ENCODE measurements at places on chromosomes 2 and 18.

- no peak for DNase-seq
Measured at GRCh38 chr18:3867864-3868311, 417.9 kb downstream of the TGIF1 start.

DNA sequence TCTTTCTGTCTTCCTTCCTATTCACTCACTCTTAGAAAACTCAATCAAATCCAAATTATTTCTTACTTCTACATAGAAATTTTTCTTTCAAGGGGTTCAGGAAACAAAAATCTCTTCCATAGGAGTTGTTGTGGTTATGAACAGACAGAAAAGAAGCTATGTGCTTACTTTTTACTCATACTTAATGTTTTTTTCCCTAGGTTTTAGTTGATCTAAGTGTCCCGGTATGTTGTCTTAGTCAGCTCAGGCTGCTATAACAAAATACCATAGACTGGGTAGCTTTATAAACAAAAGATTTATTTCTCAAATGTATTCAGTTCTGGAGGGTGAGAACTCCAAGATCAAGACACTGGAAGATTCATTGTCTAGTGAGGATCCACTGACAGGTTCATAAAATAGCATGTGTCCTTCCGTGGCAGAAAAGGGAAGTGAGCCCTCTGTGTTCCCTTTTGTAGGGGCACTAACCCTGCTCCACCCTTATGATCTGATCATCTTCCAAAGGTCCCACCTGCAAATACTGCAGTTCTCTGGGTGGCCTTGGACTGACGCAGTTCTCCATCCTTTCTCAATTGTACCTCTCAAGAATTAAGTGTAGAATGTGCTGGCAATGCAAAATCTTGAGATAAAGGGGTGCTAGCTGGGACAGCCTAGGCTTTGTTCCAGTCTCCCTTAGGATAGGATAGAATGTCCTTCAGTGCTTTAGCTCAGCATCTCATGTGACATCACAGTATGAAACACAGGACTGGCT lies 14.4 kb upstream of the VRK2 start:
- no peak for DNase-seq

DNA sequence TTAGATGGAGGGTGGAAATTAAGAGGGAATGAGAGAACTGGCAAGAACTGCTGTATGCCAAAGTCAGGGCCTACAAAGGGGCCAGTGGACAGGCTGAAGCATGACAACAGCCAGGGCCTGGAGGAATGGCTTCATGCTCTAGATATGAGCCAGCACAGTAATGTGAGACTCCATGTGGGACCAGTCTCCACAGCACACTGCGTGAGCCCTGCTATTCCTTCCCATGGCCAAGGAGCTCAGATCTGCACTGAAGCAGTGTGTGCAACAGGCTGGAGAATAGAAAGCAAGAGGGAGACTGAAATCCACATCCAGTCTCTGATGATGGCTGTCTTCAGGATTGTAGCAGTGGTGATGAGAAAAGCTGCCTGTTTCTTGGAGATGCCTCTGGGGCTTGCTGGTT lies 162.8 kb downstream of the TPGS2 start:
- no peak for DNase-seq

DNA sequence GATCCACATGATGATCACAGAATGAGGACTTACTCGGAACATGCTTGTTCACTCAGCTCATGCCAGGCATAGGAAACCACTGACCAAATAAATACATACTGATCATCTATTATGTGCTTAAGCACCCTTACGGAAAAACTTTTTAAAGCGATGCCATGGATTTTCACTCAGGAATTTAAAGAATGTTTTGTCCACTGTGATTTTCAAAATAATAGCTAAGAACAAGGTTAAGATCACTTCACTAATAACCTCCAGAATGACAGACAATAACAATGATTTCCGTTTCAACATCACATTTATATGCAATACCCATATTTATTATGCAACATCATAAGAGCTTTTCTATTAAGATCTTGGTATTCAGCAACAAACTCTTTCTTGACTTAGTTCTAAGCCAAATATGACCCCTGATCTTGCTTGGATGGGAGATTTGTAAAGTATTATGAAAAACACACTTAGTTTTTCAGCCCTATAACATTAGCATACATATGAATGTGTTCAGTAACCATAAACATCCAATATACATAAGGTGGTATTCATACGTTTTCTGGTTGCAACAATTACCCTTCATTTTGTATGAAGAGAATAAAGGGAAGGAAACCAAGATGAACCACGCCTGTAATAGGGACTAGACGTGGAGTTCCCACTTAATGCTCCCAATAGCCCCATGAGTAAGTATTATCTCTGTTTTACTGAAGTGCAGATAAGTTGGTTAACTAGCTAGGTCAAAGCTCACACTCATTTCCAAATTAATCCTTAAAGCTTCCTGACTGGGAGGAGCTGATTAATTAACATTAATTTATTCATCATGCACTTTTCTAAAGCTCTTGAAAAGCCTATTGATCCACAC lies 1.9 kb downstream of the CD302 start:
- no peak for DNase-seq

DNA sequence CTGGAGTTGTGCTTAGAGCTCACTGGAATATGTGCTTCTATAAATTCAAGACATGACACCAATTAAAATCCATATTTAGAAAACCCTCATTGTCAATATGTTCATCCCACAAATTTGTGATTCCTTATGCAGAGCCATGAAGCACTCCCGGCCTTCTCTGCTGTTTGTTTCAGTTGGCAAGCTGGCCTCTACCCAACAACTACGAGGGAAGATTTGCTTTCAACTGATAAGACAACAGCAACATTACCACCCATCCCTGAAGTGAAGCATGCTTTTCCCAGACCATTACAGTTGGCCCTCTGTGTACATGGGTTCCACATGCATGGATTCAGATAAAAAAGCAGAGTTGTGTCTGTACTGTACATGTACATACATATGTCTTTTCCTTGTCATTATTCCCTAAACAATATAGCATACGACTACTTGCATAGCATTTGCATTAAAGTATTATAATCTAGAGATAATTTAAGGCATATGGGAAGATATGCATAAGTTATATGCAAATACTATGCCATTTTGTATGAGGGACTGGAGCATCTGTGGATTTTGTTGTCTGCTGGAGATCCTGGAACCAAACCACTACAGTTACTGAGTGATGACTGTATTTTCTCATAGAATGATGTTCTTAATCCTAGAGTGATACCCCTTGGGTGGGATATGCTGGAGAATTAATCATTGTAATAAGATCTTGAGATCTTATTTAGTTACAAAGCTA lies 77.6 kb upstream of the MC2R start:
- no peak for DNase-seq

DNA sequence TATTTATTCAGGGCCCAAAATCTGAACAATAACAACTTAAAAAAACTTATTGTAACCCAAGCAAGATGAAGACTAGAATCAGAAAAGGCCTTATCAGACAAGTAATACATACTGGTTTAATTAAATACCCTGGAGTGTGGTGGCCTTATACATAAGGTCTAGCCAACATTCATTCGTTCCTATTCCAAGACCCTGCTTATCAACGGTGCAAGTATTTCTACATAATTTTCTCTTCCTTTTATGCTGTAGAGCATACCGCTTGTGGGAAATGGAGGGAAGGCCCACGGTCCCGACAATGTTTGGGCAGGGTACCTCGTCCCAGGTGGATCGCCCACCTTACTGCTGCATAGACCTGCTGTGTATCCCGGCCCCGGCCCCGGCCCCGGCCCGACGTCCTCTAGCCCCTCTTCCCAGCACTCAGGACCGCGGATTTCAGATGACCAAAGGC lies 708 bp downstream of the ZNF24 start:
- no peak for DNase-seq

GRCh38 chr18:79529991-79530390 lies 134.3 kb downstream of the NFATC1 start:
- DNase-seq = no peak

- no peak for DNase-seq
Measured at GRCh38 chr18:6363216-6363615, 51.5 kb downstream of the L3MBTL4 start.

DNA sequence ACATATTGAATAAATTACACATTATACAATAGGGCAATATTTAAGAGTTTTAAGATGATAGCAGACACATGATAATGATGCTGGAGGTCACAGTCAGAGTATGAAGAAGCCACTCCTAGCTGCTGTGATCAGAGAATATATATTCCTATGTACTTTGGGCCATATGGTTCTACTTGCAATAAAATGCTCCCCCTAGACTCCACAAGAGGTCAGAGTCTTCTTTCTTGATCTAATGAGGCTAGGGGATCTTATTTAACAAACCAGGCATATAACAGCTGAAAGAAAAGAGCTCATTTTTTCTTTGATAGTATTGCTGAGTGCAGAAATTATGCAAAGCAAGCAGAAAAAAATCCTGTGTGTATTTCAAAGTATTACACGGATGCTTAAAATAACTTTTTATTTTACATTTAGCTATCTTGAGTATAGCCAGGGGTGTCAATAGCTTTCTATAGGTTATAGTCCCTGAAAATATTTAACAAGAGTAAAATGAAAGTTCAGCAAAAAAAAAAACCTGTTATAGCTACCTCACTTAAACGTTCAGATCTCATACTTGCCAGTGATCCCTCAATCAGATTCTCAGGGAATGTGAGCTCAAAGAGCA lies 748.7 kb upstream of the CHAC2 start:
- DNase-seq = no peak

DNA sequence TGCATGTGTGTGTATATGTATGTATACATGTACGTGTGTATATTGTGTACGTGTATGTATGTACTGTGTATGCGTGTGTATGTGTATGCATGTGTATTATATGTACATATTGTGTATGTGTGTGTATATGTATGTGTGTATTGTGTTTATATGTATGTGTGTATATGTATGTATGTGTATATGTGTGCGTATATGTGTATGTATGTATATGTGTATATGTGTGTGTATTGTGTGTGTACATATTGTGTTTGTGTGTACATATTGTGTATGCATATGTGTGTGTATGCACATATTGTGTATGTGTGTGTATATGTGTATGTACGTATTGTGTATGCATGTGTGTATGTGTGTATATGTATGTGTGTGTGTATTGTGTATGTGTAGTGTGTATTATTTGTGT lies 15.6 kb upstream of the NEU4 start:
- DNase-seq = no peak

GRCh38 chr2:240018071-240018750 lies 6.9 kb downstream of the NDUFA10 start:
- DNase-seq = no peak

DNA sequence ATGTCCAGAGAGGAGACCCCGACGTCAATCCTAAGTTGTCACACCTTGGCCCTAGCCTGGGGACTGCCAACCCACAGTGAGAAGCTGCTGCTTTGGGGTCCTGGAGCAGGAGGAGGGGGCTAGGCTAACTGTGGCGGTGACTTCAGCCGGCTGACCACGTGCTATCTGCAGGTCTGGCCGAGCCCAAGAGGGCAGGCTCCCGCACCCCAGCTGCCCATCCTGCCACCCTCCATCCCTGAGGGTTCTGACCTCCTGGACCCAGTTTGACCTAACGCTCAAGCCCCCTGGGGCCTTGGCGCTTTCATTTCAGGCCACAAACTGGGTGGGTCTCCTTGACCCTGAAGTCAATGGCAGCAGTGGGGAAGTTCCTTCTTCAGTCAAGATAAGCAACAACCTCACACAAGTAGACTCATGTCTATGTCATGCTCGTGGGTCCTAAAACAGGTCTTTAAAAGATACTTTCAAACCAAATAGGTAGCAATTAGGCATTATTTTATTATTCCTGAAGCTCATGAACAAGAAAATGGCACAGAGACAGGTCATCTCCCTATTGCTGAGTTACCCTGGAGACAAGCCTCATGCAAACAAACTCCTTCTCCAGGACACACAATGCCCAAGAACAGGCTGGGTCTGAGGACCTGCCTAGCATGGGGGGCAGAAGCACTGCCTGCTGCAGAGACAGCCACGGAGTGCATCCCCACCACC lies 2.3 kb downstream of the HES6 start:
- DNase-seq = no peak

DNA sequence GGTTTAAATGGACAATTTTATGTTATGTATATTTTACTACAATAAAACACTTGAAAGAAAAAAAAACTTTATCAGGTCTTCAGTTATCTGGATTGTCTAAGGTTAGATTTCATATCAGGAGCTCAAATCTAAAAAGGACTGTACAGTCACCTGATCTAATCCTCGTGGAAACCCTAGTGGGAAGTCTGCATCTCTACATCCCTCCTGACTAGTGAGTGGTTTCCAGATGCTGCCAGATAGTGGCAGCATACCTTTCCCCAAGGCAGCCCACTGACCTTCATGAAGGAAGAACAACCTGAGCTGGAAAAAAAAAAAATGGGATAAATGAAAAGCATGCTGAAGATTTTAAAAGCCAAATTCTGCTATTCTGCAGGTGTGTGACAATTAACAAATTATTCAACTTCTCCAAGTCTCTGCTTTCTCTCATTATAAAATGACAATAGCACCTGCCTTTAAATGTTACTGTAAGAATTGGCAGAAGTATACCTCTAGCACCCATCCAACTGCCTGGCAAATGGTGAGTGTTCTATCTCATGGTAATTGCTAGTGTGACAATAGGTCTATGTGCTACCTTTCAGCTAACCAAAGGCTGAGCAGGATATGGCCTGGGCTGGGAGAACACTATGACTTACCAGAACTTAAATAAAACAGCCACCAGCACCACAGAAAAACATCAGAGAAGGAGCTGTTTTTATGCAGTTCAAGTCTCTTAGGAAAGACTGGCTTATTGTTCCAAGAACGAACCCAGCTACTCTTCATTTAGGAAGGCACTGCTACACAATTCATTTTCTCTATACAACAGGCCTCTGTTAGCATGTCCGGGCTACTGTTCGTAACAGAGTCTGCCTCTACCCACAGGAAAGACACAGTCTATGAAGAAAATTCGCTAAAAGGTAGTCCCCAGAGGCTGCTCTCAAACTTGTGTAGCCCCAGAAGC lies 8.6 kb downstream of the CLASP1 start:
- DNase-seq = no peak

DNA sequence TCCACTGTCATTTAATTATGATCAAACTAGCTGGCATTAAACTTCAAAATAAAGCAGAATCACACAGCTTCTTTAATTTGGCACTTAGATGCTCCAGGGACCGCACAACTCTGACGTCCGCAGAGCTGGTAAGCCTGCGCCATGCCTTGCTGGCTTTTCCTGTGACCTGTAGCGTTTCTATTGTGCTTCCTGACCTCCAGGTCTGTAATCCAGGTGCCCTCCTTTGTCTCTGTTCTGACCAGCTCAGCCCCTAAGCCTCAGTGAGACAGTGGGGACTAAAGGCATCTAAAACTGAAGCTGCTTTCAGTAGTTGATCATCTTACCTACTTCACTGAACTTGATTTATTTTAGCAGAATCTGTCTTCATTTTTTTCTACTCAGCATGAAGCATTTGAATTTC lies 249.7 kb upstream of the RGPD4 start:
- DNase-seq = no peak

- no peak for DNase-seq
Measured at GRCh38 chr18:44968336-44968735, 287.6 kb downstream of the SETBP1 start.

DNA sequence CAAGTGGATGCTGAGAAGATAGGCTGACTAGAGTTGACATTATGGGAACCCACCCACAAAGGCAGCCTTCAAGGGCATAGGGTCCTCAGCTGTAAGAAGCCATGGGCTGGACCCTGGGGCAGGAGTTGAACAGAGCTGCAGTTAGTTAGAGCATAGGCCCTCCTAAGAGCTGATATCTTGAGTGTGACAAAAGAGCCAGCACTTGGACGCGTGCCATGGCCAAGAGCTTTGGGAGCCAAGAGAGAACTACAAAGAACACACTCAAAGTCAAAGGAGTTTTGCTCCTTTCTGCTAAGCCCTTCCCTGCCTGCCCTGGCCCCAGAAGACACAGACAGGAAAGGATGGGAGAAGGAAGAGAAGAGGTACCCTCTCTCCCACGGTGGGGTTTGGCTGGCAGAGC lies 29.9 kb upstream of the AGAP1 start:
- no peak for DNase-seq

GRCh38 chr18:67143028-67143427 lies 373.5 kb downstream of the DSEL start:
- DNase-seq = no peak
